Left ventricle myocardium superior (tissue), 1 donor: ENCODE measurements at places on chromosomes 1 and 21. TPM values are rescaled to one million over a fixed set of nuclear protein-coding genes. Genes with fewer than 3 reads are reported as not detected.

The CBR1 gene
- total RNA-seq, result 25.8 TPM

The LCE3E gene
- total RNA-seq, result not detected

GRCh38 chr1:114551400-114551799 is 30.0 kb downstream of the BCAS2 start:
- DNase-seq, result no peak

GRCh38 chr1:3654549-3655281 is 2.4 kb downstream of the TP73 start:
- no peak for DNase-seq

DNA sequence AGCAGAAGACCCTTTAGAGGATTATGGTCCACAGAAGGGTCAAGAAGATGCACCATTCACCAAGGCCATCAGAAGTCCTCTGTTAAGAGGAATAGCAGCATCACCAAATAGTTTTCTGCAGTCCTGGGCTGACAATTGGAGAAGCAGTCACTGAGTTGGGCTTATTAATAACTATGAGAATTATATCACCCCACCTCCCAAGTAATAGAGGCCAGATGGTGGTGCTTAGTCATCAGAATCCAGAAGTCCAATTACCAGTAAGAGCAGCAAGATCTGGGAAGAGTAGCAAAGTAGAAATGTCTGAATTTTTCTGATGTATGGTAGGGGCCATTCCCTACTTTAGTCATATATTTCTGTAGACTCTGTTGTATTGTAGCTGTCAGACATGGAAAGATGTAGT is 6.1 kb upstream of the PSMA5 start:
- no peak for DNase-seq

DNA sequence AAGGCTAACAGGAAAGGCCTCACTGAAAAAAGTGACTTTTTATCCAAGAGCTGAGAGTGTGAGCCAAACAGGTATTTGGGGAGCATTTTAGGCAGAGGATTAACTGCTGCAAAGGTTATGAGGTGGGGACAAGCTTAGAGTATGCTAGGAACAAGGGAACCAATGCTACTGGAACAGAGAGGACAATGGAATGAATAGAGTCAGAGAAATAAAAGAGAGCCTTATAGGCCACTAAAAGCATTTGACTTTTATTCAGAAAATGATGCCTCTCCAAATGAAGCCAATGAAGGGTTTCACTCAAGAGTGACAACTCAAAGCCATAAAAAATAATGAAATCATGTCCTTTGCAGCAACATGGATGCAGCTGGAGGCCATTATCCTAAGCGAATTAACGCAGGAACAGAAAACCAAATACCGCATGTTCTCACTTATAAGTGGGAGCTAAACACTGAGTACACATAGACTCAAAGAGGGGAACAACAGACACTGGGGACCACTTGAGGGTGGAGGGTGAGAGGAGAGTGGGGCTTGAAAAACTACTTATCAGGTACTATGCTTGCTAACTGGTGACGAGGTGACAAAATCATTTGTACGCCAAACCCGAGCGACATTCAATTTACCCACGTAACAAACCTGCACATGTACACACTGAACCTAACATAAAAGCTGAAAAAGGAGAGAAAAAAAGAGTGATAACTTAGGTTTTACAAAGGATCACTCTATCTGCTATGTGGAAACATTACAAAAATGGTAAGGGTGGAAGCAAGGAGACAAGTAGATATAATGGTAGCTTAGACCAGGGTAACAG is 11.1 kb downstream of the PTP4A2 start:
- no peak for DNase-seq

DNA sequence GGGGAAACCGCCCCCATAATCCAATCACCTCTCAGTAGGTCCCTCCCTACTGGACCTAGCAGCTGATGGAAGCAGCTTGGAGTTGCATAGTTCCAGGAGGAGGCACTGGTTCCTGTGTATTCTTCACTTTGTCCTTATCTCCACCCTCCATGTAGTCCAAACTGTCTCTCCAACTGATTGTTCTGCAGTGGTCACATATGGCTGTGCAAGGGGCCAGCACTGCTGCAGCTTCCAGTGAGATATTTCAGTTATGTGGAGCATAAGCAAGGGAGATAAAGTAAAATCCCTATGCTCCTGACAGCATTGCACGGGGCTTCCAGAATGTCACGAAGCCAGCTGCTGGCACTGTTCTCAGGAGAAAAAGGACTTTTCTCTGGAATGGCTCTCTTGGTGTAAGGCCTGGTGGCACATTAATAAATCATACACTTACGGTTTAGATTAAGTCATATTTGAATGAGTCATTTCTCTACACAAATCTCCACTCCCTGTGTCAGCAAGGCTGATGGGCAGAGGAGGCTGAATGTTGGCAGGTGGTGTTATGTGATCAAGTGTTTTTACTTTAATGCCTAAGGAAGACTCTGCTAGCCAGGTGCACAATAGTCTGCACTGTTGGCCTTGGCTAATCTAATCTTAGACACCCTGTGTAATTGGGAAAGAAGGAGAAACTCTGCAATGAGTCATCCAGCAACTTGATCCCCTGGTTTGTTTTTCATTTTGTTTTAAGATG is 93.4 kb downstream of the KCNK1 start:
- no peak for DNase-seq
